Kidney tubule cell (primary cell): ENCODE measurements at places on chromosomes 13 and 19.
A peak's percentile ranks its signal among the peaks of the same experiment; 100 is the strongest.

- no peak for DNase-seq
Observed at GRCh38 chr13:80574113-80574850, 233.4 kb upstream of the SPRY2 start.

DNA sequence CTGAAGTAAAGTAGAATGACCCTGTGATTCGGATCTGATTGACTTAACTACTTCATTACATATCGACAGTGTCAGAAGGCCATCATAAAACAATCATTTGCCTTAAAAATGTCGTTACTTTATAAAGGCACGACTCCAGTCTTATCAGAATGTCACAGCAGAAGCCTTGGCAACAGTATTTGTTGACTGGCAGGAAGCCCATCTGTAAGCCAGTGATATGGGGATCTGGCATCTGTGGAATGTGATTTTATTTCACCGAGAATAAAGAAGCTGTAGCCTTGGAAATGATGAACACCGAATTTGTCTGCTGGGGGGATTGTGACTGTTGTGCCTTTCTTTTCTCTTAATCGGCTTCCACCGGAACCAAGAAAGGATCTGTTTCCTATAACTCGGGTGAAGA lies 362.5 kb downstream of the TDRD3 start:
- DNase-seq, result peak; percentile 75

GRCh38 chr13:45630791-45631190 lies 15.3 kb upstream of the ERICH6B start:
- peak; percentile 13 for DNase-seq

DNA sequence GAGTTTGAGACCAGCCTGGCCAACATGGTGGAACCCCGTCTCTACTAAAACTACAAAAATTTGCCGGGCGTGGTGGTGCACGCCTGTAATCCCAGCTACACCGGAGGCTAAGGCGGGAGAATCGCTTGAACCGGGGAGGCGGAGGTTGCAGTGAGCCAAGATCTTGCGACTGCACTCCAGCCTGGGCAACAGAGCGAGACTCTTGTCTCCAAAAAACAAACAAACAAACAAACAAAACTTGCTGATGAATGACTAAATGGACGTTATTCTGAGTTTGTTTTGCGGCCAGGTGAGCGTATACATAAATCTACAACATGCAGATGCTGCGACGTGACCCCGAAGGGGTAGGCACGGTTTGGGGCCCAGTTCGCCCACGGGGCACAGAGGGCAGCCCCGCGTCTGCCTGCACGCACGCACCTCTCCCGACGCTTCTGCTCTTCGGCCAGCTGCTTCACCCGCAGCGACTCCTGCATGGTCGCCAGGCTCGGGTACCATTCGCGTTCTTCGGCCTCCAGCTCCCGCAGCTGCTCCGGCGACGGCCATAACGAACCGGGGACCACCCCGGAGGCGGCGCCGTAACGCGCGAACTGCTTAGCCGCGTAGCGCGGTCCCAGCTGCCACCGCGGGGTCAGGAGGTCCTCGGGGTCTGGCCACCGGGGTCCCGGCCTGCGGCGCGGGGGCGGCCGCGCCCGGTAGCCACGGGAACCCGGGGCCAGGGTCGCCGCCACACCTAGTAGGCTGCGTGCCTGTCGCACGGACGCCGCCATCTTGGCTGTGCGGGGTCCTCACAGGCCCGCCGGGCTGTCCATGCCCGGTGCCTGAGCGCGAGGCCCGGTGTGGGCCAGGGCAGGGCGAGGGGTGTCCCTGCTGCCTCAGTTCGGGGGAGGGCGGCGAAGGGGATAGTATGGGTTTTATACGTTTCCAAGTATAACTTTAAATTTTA lies at the start of gene GADD45GIP1:
GADD45GIP1 (minus strand) TSS at position 778 of the 943 bp plus-strand sequence; CDS start at position 767, 11 bp downstream.
- peak; percentile 86 for DNase-seq

GRCh38 chr13:99158846-99159245 lies 41.8 kb upstream of the UBAC2 start:
- no peak for DNase-seq

DNA sequence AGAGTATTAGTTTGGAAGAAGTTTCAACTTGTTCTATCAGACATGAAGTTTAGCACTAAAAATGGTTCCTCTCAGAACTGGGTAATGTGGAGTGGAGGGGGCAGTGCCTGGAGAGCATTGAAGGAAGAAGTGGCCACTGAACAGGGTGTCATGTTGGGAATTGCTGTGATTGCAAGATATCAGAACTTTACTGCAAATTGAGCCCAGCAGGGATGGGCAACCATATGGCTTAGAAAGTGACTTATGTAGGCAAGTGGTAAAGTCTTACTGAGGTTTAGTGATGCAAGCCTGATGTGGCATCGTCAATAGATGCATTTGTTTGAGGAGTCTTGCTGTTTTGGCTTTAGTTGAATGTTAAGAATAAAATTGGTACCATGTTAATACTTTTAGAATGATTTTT lies 31.7 kb downstream of the WASF3 start:
- no peak for DNase-seq
